ENCODE measurements at places on chromosomes 6 and 20.

GRCh38 chr6:68238097-68238601 is 396.9 kb upstream of the ADGRB3 start:
- no peak for DNase-seq

DNA sequence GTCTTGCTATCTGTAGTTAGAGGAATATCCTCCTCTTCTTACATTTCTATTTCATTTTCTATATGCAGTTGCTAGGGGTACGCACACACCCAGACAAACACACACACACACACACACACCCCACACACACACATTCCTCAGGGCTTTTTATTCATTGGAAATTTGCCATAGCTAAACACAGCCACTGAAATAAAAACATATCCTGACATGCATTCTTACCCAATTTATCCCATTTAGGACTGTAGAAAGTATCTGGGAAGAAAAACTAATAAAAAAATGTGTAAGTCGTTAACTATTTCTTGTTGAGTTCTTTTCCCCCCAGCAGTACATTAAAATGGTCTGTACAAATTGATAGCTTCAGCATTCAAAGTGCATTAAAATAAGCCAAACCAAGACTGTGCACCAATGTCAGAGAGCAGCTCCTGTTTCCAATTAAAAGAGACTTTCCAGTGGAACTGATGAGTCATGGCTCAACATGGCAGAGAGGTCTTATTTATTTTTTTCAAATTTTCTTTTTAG is 357.9 kb upstream of the AGPAT4 start:
- DNase-seq: no peak

- no peak for DNase-seq
These were observed 85.3 kb upstream of the ZNF184 start for GRCh38 chr6:27558028-27558724.

DNA sequence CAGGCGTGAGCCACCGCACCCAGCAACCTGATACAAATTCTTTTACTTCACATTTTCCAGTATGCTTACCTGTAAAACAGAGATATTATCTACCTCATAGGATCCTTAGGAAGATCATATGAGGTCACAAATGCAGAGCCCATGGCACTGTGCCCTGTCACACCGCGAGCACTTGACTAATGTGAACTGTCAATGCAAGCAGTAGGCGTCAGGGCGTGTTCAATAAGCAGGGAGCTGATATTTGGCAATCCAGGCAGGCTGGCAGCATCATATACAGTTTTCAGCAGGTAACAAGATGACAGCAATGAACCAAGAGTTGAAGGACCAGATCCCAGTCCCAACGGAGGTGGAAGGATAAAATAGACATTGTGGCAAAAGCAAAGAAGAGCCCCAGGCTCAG is 14.6 kb upstream of the ARID1B start:
- DNase-seq: no peak

DNA sequence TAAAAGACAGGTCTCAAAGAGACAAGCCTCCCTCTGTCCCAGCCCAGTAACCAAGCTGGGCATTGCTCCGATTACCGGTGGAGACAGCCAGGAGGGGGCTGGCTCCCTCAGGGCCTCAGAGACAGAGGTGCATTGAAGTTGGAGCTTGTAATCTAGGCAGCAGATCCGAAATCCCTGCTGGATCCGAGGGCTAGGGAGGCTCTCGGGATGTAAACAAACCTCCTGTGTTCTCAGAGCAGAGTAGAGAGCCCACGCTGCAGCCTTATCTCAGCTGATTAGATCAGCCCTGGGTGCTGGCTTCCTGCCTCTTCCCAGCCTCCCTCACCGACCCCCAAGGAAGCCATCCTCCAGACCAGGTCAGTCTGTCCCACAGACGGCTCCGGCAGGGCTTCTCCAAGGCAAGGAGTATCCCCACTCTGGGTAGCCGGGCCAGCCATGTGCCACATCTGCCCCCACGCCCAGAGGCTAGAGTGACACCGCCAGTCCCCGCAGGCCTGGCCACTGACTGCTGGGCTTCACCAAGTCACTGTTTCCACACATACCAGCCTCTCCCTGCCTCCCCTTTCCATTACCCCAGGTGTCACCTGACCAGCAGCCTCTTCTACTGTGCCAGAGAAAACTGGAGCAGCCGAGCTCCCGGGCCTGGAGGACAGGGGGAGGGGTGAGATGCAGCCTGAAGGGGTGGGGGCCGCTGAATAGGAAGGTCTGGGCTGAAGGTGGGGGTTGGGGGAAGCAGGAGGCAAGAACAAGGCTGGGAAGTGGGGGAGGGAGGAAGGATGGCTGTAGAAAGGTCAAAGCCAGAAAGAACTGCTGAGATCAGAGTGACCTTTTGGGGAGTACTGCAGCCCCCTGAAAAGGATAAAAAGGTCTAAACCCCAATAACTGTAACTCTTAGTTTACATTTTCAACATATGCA is 6.0 kb downstream of the SDC4 start:
- no peak for DNase-seq

- peak; percentile 20 for DNase-seq
These were observed 531.3 kb upstream of the JAG1 start for GRCh38 chr20:11204926-11205768.

GRCh38 chr20:60058879-60059278 is 100.7 kb downstream of the CDH26 start:
- DNase-seq: no peak

GRCh38 chr20:16930656-16931055 is 182.5 kb downstream of the OTOR start:
- DNase-seq: no peak

DNA sequence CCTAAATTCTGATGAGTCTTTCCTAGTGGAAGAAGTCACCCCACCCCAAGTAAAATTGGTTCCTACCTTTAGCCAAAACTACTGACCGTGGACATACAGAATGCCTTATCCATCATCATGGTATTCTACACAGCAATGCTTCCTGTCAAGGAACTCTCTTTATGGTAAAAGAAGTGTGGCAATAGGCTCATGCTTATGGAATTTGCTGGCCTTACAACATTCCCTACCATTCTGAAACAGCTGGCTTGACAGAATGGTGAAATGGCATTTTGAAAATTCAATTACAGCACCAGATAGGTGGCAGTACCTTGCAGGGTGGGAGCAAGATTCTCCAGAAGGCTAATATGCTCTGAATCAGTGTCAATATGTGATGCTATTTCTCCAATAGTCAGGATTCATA is 41.8 kb upstream of the BACH2 start:
- DNase-seq: no peak

- DNase-seq: no peak
These were observed 22.1 kb upstream of the FOXP4 start for GRCh38 chr6:41523915-41524633.

- DNase-seq: no peak
These were observed 57.0 kb upstream of the EPB41L1 start for GRCh38 chr20:36097337-36098151.

DNA sequence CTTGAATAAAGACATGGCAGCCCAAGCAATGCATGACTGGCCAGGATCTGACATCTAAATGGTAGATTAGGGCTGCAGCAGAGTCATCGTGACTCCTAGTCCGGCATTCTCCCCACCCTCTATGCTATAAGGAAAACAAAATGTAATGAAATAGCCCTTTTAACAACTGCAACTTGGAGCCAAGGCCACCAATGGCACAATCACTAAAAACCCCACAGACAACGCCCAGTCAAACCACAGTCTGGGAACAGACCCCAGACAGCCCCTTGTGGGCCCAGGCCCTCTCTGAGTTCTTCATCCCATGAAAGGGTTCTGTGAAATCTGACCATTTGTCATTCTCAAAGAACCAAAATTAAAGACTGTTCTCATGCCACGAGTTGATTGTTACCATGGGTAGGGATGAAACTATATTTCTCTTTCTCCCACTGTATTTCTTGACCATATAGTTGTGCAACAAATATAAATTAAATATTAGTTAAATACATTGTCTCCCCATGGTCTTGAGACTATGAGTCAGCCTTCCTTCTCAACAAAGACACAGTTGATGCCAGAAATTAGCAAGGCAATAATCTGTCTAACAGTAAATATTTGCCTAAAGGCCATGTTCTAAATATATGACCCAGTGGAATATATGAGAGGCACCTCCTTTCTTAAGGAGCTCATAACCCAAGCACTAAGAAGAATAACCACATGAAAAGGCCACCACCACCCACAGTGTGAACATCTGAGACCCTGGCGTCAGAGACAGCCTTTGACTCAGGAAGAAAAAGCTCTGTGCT is 85.6 kb upstream of the SSTR4 start:
- no peak for DNase-seq

DNA sequence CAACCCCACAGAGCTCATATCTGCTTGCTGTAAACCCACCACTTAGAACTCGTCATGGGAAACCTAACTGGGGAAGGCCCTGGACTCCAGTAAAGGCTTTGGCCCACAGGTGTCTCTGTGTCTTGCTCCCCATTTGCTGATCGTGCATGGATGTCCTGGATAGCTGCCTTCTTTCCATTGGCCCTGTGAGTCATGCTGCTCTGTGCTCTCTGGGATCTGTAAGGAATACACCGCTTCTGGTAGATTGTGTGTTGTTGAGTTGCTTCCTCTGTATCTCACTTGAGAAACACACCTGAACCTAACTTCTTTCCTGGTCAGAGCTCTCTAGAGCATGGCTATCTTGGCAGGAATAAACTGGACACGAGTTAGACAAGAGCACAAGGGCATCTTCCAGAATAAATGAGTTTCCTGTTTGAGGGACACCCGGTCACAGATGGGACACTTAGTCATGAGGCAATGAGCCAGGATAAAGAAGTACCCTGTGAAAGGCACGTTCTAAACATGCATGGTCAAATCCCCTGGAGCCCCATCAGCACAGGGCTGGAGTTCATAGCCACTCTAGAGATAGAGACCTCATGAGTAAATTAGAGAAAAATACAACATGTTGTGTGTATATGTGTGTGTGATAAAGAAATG is 99.6 kb upstream of the TMEM170B start:
- no peak for DNase-seq

- DNase-seq: no peak
These were observed 64.0 kb downstream of the JAG1 start for GRCh38 chr20:10609770-10610169.

DNA sequence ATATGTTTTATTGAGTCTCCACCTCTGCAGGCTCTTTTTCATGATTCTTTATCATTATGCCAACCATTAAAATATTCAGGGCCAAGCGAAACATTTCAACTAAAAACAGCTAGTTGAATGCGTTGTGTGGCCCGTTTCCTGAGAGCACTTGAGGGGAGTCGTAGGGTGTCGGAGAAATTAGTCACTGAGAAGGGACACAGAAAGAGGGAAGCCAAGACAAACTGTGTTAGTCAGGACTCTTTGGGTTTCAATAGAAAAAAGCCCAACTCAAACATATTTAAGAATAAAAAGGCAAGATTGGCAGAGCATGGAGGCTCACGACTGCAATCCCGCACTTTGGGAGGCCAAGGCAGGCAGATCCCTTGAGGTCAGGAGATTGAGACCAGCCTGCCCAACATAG is 58.9 kb downstream of the MAFB start:
- no peak for DNase-seq

GRCh38 chr6:39296745-39297640 is 17.2 kb downstream of the KCNK17 start:
- DNase-seq: no peak

- no peak for DNase-seq
These were observed 2.0 kb downstream of the LST1 start for GRCh38 chr6:31587791-31588777.

GRCh38 chr20:30601974-30602373 is 655.5 kb upstream of the DEFB115 start:
- DNase-seq: no peak

DNA sequence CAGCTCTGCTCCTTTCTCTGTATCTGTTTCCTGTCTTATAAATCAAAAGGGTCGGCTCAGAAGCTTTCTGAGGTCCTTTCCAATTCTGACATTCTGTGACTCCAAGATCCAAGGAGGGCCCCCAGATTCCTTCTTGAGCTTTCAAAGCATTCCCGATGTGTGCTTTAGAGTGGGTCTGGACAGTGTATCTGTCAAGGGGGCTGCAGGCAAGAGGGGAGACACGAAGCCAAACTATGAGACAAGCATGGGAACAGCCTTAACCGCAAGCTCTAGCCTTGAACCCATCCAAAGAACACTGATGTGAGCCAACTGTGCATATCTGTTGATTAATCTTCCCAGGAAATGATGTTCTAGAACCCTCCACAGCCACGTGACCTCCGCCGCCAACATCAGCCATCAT is 73.8 kb downstream of the TSHZ2 start:
- no peak for DNase-seq

DNA sequence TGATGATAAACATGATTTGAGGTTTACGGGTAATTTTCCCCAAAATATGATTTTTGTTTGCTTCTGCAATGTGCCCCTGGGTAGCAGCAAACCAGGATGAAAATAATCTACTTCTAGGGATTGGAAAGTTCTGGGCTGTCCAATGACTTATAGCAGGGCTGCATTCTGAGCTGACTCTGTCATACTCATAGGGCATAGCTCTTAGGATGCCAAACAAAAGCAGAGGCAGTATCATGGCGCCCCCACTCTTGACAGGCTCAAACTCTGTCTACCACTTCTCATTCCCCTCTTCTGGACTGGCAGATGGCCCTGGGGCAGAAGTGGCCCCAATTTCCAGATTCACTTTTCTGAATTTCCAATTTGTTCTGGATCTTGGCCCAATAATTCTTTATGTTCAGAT is 10.3 kb downstream of the SERPINB1 start:
- no peak for DNase-seq
